Activated CD8-positive, alpha-beta memory T cell treated with anti-CD3 and anti-CD28 coated beads, Interleukin-2, amount 50 U/mL, for 48 hours (primary cell): ENCODE measurements at places on chromosomes 2 and 18.

GRCh38 chr18:50654658-50655550 is 95.0 kb downstream of the MAPK4 start:
- no peak for DNase-seq

- DNase-seq: no peak
Measured at GRCh38 chr2:77199411-77199810, 322.8 kb downstream of the LRRTM4 start.

- DNase-seq: no peak
Measured at GRCh38 chr18:9738266-9738969, 30.3 kb downstream of the RAB31 start.

DNA sequence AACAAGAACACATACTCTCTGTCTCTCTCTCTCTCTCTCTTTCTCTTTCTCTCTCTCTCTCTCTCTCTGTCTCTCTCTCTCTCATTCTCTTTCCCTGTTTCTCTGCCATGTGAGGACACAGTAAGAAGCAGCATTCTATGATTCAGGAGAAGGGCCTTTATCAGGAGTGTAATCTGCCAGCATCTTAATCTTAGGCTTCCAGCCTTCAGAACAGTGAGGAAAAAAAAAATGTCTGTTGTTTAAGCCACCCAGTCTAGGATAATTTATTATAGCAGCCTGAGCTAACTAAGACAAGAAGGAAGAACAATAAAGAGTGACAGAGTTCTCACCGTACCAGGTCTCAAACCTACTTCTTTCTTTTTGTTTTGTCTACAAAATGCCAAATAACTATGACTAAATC is 399.4 kb downstream of the SOCS6 start:
- no peak for DNase-seq

- no peak for DNase-seq
Measured at GRCh38 chr2:45567974-45568789, 42.9 kb downstream of the SRBD1 start.

GRCh38 chr2:212538305-212539071 is at the start of gene ERBB4:
Gene ERBB4, minus strand, starts transcription at chr2:212538802. Its CDS starts 272 bp downstream, at chr2:212538530.
- DNase-seq: peak; percentile 50

DNA sequence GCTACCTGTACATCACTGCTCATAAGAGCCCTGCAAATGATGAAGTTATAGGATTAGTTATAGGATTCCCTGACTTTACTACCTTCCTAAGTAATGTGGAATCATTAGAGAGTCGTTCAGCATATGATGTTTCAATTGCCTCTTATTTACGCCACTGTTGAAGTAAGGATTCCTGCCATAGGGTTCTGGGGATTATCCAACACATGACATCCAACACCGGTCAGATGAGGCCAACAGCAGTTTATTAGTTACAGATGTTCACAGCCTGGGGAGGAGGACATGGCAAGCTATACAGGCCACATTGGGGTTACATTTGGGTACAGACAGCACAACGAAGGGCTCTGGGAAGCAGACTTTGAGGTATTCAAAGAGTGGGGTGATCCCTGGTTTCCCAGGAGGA is 134.1 kb upstream of the MC4R start:
- DNase-seq: no peak

- DNase-seq: no peak
Measured at GRCh38 chr2:226702376-226702775, 97.2 kb downstream of the IRS1 start.

- no peak for DNase-seq
Measured at GRCh38 chr2:218474527-218474926, 55.6 kb downstream of the VIL1 start.

GRCh38 chr18:48530399-48531081 is 8.3 kb upstream of the CTIF start:
- no peak for DNase-seq

DNA sequence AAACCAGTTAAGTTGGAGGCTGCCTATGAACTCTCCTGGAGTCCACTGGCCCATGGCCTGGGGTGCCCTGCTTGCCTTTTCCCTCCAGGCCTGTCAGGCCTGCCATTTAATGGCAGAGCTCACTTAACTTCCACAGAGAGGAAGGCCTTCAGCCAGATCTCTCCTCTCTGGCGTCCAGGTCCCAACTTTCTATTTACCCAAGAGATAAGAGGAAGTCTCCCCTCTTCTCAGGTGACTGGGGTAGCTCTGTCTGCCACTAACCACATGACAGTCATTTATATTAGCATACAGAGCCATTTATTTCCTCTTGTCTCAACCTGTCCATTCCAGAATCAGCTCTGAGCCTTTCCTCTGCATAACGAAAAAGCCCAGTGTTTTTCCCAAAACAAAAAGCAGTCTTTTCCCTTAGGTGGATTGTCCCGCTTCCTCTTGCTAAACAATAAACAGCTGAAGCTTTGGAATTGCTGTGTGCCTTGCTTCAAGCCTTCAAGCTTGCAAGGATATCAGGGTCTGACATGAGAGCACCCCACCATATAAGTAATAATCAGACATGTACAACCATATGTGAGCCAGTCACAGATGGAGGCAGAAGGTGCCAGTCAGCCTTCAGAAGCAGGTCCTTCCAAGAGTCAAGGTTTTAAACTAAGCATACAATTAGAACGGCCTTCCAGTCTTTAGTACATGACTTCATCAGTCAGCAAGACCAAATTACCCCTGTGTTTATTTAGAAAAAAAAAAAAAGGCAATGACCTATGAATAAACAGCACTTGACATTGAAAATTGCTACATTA is 71.2 kb upstream of the STPG4 start:
- DNase-seq: no peak

- DNase-seq: no peak
Measured at GRCh38 chr2:127650041-127650784, 4.3 kb downstream of the GPR17 start.

GRCh38 chr2:217604527-217605194 is 398.1 kb downstream of the TNS1 start:
- DNase-seq: no peak

- DNase-seq: no peak
Measured at GRCh38 chr18:1014509-1014908, 109.8 kb downstream of the ADCYAP1 start.
